ENCODE measurements at places on chromosomes 16 and 17.
A peak's percentile ranks its signal among the peaks of the same experiment; 100 is the strongest.

- no peak for DNase-seq
Observed at GRCh38 chr16:2979669-2980226, 498 bp downstream of the PKMYT1 start.

DNA sequence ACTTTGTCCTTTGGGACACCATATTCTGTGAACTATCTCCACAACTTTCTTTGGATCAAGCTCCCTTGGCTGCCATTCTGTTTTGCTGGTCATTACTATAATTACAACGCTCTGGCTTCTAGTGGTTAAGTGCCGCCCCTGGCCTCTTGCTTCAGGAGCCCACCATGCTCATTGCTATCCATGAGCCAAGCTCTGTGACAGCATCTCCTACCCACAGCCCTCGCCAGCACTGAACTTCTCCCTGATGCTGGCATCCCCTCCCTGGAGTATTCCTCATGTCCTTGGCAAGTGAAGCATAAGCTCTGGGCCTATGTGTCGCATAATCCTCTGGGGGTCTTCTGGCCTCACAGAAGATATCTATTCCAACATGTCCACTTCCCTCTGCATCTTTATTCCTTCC lies 60.6 kb upstream of the DHX40 start:
- no peak for DNase-seq

- DNase-seq = peak; percentile 17
Observed at GRCh38 chr16:85296859-85297660, 184.8 kb upstream of the CIBAR2 start.

DNA sequence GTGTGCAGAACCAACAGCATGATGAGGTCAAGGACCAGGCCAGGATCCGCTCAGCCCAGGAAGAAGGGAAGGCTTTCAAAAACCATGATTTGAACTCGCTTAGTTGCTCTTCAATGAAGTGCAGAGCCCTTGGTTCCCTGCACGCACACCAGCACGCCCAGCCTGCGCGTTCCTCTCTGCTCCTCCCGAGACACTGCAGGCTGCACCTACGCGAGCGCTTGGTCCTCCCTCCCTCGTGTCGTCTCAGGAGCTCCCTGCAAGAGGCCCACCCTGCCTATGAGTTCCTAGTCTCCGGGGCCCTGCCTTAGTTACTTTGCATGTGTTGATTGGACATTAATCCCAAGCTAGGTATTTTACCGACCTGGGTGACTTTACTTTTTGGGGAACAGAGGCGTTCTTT lies 132.9 kb upstream of the TNRC6C start:
- DNase-seq = no peak

DNA sequence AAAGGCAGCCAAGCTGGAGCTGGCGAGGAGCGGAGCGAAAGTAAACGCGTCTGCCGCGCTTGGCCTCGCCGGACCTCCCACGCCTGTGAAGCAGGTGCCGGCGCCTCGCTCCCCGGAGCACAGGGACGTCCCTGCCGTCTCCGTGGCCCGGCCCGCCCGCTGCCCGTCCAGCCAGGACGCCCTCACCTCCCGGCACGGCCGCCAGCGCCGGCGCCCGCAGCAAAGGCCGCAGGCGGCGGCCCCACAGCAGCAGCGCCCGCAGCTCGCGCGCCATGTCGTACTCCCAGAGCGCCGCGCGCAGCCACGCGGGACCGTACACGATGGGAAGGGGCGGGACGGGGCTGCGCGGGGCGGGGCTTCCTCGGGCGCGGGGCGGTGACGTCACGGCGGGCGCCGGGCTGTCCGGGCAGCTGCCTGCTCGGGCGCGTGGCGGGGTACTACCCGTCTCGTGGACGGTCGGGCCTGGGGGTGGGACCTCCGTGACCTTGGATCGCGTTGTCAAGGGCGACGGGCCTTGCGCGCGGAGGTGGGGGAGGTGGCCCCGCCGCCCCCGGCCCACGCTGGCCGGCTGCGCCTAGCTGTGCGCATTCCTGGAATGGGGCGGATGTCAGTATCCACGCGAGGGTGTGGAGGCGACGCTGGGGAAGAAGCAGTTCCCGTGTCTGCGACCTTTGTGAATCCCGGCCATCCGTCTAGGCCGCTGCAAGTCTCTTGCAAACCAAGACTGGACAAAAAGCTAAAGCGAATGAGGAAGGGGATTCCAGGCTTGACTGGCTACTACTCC lies at the start of gene TRAP1:
Gene TRAP1 (minus strand): TSS at position 290 of the 784 bp plus-strand sequence. CDS start 16 bp downstream, at position 274.
- DNase-seq = peak; percentile 23

GRCh38 chr17:19238167-19238505 lies 970 bp downstream of the EPN2 start:
- no peak for DNase-seq

GRCh38 chr16:79786389-79786788 lies 185.9 kb upstream of the MAF start:
- no peak for DNase-seq
